ENCODE measurements at places on chromosomes 16 and 17.
A peak's percentile ranks its signal among the peaks of the same experiment; 100 is the strongest.

DNA sequence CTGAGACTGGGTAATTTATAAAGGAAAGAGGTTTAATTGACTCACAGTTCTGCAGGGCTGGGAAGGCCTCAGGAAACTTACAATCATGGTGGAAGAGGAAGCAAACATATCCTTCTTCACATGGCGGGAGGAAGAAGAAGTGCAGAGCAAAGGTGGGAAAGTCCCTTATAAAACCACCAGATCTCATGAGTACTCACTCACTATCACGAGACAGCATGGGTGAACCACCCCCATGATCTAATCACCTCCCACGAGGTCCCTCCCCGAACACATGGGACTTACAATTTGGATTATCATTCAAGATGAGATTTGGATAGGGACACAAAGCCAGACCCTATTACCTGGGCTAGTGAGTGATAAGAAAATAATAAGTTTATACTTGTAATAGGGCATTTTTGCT lies 70.6 kb upstream of the HS3ST2 start:
- DNase-seq, result no peak

DNA sequence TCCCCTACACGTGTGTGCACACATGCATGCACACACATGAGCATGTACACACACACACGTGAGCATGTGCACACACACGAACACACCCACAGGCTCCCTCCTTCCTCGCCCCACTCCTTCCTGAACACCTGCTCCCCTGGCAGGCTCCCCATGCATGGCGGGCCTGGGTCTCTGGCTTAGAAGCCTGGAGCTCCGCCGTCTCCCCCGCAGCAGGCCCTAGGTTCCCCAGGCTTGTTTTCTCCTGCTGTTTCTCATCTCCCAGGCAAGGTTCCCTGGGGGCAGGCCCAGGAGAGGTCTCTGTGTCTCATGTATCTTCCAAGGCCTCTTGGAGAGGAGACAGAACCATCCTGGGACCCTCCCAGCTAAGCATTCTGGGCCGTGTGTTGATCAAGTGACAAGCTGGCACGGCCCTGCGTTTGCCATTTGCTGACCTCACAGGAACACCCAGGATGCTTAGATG lies 202.3 kb upstream of the CIBAR2 start:
- no peak for DNase-seq

DNA sequence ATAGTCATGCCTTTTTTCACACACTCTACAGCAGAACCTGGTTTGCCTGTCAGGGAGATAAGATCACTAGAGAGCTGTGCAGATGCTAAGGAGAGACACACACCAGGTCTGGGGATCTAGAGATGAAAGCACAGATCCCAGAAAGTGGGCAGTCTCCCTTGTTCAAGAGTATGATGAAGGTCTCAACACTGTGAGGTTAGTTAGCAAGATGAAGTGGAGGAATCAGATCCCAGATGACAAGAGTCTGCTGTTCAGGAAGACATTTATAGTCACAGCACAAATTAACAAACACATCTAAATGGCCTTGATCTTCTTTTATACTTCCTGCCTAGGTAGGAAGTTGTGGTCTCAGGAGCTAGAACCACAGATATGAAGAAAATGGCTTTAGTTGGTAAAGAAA lies 23.4 kb upstream of the SKAP1 start:
- DNase-seq, result no peak

- DNase-seq, result no peak
Measured at GRCh38 chr17:62778990-62779681, 29.0 kb downstream of the MARCHF10 start.

- DNase-seq, result no peak
Measured at GRCh38 chr17:65359016-65359415, 202.4 kb downstream of the AXIN2 start.

GRCh38 chr16:51328733-51329132 lies 177.7 kb upstream of the SALL1 start:
- no peak for DNase-seq

GRCh38 chr17:41521574-41522261 lies 3.0 kb upstream of the KRT15 start:
- DNase-seq, result no peak

GRCh38 chr17:61594294-61594825 lies 3.3 kb upstream of the NACA2 start:
- no peak for DNase-seq

- no peak for DNase-seq
Measured at GRCh38 chr17:37650419-37651003, 7.3 kb upstream of the DDX52 start.

DNA sequence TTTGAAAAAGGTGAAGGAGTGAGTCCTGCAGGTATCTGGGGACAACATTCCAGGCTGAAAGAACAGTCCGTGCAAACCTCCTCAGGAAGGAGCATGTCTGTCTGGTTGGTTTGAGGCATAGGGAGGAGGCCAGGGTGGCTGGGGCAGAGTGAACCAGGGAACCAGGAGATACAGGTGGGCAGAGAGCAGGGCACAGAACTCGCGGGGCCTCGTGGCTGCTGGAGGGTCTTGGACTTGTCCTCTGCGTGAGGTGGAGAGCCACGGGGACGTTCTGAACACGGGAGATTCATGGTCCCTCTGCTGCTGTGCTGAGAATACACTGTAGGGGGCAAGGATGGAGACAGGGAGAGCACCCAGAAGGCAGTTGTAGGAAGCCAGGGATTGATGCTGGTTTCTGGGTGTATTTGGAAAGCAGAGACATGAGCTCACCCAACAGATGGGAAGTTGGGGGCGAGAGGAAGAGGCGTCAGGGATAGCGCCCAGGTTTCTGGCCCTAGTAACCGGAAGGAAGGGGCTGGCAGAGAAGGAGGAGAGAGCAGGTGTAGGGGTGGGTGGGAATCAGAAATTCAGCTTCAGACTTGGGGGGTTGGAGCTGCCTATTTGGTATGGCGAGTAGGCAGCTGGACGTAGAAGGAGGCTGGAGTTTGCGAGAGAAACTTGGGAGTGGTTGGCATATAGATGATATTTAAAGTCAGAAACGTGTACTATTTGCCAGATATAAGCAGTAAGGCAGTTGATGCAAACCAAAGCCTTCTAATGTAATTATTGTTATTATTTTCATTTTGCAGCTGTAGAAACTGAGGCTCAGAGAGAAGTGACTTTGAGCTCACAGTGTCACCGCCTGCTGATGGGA lies at the start of gene CCL17:
CCL17 (plus strand) TSS at position 803 of the 853 bp plus-strand sequence. CDS start 9,166 bp downstream, outside the sequence.
- DNase-seq, result no peak

DNA sequence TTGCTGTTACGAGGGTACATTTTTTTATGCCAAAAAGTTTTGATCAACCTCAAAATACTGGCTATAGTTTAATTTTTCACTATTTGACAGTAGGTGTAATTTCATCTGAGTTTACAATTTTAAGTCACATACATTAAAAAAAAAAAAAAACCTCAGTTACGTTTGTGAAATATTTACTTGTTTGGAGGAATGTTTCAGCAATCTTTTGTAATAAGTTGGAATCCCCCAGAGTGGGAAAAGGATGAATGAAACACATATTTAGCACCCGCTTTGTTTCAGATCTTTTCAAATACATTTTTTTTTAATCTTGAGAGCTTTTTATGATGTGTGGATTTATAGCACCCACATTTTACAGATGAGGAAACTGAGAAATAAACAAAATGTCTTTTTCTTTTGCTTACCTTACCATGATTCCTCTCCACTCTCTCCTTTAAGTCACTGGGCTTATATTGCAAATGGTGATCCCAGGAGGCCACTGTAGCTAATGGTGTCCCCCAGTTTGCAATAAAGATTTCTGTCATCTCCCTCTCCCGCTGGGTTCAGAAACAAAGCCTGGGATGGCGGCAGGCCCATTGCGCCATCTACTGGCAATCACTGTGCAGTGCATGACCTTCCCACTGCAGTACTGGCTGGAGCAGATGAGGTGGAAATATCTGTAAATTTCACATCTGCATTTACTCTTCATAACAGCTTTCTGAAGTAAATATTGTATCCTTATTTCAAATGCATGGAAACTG lies 27.7 kb downstream of the TBC1D3B start:
- peak; percentile 22 for DNase-seq

DNA sequence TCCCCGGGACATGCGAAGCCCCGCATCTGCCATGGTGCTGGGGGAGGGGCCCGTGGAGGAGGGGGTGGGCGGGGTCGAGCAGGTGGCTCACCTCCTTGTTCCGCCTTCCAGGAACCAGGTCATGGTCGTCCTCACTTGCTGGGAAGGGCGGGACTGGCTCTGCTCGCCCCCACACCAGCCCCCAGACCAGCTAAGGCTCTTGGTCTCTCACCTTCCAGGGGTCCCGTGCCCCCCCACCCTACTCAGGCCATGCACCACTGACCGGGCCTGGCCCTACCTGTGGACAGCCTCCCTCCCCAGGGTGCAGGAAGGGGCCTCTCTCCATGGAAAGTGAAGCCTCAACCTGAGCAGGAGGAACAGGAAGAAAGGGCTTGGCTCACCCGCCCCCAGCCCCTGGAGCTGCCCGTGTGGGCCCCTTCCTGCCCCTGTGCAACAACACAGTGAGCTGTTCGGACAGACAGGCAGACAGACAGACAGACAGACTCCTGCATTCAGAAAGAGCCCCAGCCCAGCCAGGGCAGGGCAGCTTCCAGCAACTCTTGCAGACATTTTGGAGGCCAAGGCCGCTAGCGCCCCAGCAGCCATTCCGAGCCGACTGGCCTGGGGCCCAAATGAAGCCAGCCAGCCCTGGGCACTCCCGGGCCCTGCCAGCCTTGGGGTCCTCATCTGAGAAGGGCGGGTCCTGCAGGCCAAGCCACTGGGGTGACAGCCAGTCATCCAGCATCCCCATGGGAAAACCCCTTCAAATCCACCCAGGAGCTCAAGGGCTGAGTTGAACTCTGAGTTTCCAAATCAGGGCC lies 8.1 kb upstream of the KREMEN2 start:
- no peak for DNase-seq

- DNase-seq, result no peak
Measured at GRCh38 chr17:32335046-32335445, 6.9 kb downstream of the C17orf75 start.

DNA sequence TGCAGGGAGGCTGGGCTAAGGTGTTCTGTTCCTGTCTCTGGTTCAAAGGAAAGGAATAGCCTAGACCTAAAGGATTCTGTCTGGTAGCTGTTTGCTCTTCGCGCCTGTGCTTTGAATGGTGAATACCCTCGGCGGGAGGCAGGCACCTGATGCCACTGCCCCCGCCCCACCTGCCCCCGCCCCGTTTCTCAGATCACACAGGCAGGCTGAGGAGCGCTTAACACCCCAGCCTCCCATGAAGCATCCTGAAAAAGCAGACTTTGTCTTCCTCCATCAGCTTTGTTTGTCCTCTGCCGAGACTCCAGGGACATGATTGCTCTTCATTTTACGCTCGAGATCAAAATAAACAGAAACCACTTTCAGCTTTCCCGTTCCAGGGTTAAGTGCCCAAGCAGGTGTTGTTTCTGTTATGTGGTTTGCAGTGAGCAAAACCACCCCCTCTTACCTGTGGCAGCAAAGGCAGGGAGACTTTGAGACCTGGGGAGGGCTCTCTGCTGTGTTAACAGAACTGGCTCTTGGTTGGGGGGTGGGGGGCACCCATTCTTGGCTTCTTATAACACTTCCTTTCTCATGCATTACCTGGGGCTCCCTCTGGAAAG lies 452.1 kb downstream of the WWOX start:
- no peak for DNase-seq

DNA sequence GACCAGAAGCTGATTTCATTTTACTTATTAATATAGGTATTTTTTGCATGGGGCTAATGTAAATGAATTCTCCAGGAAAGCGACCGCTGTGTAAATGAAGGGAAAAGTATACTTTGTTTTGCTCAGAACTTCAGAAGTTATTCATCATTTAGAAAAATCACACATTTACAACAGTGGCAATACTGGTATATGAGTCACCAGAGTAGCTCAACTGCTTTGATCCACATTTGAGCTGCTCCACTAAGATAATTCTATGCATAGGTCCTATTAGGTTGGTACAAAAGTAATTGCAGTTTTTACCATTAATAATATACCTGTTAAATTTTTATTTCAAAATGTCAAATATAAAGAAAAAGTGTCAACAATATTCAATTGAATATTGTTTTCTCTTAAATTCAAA lies 22.9 kb upstream of the DYNLRB2 start:
- no peak for DNase-seq

DNA sequence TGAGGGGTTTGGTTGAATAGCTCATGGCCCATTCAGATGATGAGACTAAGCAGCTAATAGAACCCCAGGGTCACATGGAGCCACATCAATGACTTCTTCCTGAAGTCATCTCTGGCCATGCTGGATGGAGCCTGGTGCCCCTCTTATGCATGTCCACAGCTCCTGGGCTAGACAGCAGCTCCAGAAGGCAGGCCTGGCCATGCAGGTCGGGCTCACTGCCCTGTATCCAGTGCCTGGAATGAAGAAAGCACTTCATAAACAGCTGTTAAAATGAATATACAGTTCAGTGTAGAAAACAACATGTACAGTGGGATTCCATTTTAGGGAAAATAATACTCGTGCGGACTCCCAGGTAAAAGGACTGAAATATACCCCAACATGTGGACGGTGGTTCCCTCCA lies 73.9 kb downstream of the GNAO1 start:
- DNase-seq, result no peak

DNA sequence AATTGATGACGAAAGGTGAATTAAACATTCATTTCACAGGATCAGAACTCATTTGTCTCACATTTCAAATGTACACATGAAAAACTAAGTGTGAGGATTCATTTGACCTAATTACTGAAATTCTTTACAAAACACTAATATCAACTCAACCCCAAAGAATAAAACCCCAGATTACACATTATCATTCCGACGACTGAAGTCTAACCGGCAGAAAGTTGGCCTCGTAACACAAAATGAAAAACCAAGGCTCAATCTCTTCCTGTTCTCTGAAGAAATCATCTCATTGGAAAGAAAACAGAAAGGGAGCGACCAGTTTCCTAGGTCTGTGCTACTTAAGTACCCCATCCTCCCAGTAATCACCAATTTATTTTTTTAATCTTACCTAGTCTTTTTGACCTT lies 1.8 kb downstream of the JPT1 start:
- no peak for DNase-seq

DNA sequence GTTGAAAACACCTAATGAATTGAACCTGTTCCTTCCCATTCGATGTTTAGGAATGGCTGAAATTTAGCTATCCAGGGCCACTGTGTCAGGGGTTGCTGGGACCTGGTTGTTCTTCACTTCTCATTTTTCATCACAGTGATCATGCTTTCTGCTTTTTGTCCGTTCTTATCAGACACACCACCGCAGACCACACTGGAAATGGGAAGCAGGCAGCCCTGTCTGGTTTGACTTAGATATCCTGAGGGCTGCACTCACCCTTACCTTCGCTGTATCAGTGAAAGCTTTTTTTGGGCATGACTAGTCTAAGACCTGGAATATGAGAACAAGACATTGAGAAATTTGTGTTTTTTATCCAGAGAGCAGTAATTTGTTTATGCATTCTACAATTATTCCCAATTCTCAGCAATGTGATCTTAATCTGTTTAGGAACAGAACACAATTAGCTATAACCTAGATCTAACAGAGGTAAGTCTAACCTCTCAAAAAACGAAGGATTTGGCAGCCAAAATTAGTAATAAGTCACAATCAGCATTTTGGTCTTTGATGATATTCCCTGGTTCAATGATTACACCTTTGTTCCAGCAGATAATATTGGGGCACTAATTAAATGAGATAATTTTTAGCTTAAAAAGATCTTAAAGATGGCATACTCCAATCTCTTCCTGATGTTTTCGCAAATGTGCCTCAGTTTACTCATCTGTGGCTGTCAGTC lies 126.0 kb upstream of the GOT2 start:
- no peak for DNase-seq
